ENCODE measurements at places on chromosomes 6 and 20. TPM values are rescaled to one million over a fixed set of nuclear protein-coding genes. Genes with fewer than 3 reads are reported as not detected.

The AIF1 gene
- total RNA-seq, result 35.5 TPM

The GRM1 gene
- 3.3 TPM for total RNA-seq

The HLA-DRA gene
- 90.1 TPM for total RNA-seq

The PRR18 gene
- 5.3 TPM for total RNA-seq

DNA sequence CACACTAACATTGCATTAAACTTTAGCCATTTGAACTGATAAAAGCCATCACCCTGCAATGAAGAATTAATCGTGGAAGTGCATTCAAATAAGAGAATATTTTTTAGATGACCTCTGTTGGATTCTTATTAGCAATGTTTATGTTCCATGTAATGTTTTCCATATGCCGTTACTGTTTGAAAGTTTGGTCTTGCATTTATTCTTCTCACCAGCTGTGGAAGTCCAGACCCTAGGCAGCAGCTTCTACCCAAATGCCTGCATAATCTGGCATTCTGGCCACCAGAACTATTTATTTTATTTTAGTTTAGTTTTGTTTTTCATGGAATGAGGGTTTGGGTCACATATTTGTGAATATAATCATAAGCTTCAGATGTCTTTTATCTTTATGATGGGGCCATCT is 140.4 kb downstream of the SAMD5 start:
- no peak for DNase-seq

The RBPJL gene
- 0.11 TPM for total RNA-seq

The SNAI1 gene
- total RNA-seq, result 0.40 TPM

The EIF6 gene
- 104 TPM for total RNA-seq

Measured in spinal cord (tissue), 10 donors.